GM23248 (cell line): ENCODE measurements at places on chromosomes 12 and 14. TPM values are rescaled to one million over a fixed set of nuclear protein-coding genes. Genes with fewer than 3 reads are reported as not detected.

The MYF6 gene
- polyA plus RNA-seq, result not detected in 2 replicates

The SRGAP1 gene
- polyA plus RNA-seq, result 27.0 and 29.4 TPM in 2 replicates

The DAO gene
- not detected in 2 replicates for polyA plus RNA-seq

The PLA2G1B gene
- polyA plus RNA-seq, result not detected in 2 replicates

The CCDC88C gene
- 0.06 TPM in 1 of 2 replicates, not detected in the other for polyA plus RNA-seq

The IL26 gene
- polyA plus RNA-seq, result not detected in 2 replicates

The FLRT2 gene
- 34.9 and 40.0 TPM in 2 replicates for polyA plus RNA-seq
